ENCODE measurements at places on chromosomes 11 and 22.

DNA sequence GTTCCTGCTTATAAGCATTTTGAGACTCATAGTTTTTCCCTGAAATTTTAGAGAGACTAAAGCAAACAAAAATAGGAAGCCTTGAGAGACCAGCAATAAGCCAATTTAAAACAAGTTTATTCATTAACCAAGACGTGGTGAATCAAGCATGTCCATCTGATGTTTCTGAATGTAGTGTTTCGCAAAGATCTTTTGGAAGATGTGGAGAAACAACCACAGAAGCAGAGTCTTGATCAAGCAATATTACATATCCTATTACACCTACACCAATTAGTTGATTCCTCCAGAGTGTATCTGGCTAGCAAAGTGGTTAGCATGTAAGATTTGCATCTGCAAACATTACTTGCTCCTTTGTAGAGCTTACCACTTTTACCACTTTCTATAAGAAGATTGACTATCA lies at the start of gene OVCH2:
Gene OVCH2 (minus strand): TSS at position 101 of the 400 bp plus-strand sequence. CDS start 83 bp downstream, at position 18.
- DNase-seq: no peak

GRCh38 chr11:59222464-59223060 lies 9.8 kb upstream of the MPEG1 start:
- DNase-seq: no peak

DNA sequence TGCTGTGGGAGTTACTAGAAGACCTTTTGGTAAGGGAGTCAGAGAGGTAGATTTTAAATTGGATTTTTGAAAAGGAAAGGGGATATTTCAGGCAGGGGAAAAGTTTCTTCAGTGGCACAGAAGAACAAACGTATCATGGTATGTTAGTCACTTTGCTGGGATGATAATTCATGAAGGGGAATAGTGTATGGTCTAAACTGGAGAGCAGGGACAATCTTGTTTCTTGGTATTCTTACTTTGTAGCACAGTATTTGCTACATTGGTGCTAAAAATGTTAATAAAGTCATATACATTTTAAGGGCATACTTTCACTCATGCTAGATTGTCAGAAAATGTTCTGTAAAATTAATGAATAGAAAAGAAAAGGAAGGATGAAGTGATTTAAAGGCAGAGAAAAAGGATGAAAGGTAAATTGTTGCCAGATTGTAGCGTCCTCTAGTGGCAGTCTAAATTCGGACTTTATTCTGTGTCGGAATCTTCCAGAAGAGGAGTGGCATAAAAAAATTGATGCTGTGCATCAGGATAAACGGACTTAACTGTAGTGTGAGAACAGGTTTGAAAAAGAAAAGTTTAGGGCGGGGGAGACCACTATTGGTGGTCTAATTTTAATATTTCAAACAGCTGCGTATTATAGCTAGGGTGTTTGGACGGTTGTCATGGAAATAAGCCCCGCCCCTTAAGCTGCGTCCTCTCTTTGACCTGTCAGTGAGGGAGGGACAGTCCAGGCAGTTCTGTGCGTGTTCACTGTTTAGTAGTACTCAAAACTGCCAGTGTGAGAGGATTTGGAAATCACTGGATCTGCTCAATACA lies at the start of gene BCO2:
Gene BCO2 (plus strand): TSS at position 724 of the 810 bp plus-strand sequence. CDS start 90 bp downstream, outside the sequence.
- peak; percentile 76 for DNase-seq

GRCh38 chr11:96246718-96247552 lies 96.1 kb downstream of the MAML2 start:
- peak; percentile 64 for DNase-seq

GRCh38 chr11:23079382-23079813 lies 219.1 kb upstream of the CCDC179 start:
- DNase-seq: no peak

DNA sequence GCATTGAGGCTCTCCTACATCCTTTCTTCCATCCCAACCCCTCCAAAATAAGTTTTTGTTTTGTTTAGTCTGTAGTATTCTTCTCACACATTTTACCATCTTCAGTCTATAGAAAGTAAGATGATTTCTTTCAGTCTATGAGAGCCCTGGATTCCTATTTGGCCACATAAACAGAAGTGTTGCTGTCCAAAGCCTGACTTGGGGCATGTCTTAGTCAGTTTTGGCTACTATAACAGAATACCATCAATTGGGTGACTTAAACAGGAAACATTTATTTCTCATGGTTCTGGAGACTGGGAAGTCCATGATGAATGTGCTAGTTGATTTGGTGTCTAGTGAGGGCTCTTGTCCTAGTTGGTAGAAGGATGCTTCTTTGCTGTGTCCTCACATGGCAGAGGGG lies 146.8 kb upstream of the DDI1 start:
- no peak for DNase-seq

DNA sequence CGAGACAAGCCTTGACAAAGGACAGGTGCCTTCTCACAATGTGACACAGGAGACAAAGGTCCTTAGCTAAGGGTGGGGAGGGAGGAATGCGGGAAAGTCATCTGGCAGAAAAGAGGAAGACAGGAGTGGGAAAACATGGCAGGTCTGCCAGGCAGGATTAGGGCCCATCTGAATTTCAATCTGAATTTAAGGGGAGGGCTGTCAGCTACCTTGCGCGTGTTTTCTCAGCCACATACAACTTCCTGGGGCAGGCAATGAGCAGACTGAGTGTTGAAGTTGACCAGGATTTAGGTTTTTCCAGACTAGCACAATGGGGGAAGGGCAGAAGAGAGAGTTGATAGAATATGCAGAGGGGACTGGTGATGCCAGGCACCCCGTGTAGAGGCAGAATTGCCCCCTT lies 66.7 kb upstream of the LARGE1 start:
- no peak for DNase-seq

- DNase-seq: no peak
These were observed 35.1 kb downstream of the FBLN1 start for GRCh38 chr22:45537734-45538181.

DNA sequence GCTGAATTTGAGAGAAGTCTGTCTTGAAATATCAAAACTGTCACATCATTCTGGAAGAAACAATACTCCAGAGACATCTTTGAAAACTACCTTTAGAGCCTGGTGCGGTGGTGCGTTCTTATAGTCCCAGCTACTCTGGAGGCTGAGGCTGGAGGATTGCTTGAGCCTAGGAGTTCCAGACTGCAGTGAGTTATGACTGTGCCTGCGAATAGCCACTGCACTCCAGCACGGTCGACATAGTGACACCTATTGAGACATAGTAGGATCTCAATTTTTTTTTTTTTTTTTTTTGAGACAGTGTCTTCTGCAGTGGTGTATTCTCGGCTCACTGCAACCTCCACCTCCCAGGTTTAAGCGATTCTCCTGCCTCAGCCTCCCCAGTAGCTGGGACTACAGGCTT lies 11.5 kb upstream of the AIFM3 start:
- DNase-seq: no peak

GRCh38 chr22:19716041-19716828 lies 1.9 kb downstream of the SEPTIN5 start:
- no peak for DNase-seq

DNA sequence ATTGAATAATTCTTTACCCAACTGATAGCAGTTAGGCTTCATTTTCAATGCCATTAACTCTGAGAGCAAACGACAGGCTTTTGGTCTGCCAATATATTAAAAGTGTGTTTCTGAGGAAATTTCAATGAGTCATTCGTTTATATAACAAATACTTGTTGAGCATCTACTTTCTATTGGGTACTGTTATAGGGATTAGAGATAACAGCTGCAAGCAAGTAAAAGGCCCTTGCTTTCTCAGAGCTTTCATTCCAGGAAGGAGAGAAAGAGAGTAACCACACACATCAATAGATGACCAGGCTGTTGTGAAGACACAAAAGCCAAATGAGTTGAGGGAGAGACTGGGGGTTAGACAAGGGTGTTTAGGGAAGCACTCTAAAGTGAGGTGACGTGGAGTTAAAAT lies 35.7 kb downstream of the CD44 start:
- DNase-seq: peak; percentile 73

DNA sequence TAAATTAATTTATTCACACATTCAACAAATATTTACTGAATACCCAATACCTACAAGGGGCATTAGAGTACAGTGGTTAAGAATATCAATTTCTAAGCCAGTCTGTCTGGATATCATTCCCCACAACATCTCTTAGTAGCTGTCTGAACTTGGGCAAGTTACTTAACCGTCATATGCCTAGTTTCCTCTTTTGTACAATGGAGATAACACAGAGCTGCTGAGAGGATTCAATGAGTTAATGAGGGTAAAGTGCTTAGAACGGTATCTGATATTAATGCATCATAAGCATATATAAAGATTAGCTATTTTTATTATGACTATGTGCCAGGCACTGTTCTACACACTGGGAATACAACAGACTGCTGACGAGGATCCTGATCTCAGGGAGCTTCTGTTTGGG lies 116.4 kb downstream of the APOL5 start:
- no peak for DNase-seq

- no peak for DNase-seq
These were observed 692 bp upstream of the MOB2 start for GRCh38 chr11:1487091-1487850.

- DNase-seq: no peak
These were observed 70.8 kb downstream of the RAB38 start for GRCh38 chr11:88104408-88104807.

GRCh38 chr22:31728857-31729256 lies 21.1 kb downstream of the PRR14L start:
- DNase-seq: no peak

DNA sequence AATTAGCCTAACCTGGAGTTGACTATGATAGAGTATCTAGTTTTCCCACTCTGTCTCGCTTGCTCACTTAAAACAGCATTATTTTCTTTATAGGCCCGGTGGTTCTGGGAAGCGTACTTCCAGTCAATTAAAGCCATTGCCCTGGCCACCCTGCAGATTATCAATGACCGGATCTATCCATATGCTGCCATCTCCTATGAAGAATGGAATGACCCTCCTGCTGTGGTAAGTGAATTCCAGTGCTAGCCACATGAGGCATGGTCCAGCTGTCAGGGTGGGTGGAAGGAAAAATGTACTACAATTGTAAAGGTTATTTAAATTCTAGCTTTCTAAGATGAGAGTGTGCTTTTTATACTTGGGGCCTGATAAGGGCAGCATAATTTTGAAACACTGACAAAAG lies 76.0 kb downstream of the EXT2 start:
- DNase-seq: no peak

- DNase-seq: no peak
These were observed 431.4 kb upstream of the CCDC90B start for GRCh38 chr11:83717537-83717936.

GRCh38 chr11:102760344-102761035 lies 19.9 kb downstream of the MMP10 start:
- peak; percentile 59 for DNase-seq

GRCh38 chr11:64564947-64565889 lies 25.8 kb upstream of the SLC22A12 start:
- no peak for DNase-seq

GRCh38 chr22:42780070-42780540 lies 59.4 kb upstream of the A4GALT start:
- peak; percentile 51 for DNase-seq

GRCh38 chr22:46587061-46587460 lies 33.1 kb upstream of the GRAMD4 start:
- DNase-seq: no peak

- no peak for DNase-seq
These were observed 22.9 kb downstream of the AMBRA1 start for GRCh38 chr11:46570790-46571398.

DNA sequence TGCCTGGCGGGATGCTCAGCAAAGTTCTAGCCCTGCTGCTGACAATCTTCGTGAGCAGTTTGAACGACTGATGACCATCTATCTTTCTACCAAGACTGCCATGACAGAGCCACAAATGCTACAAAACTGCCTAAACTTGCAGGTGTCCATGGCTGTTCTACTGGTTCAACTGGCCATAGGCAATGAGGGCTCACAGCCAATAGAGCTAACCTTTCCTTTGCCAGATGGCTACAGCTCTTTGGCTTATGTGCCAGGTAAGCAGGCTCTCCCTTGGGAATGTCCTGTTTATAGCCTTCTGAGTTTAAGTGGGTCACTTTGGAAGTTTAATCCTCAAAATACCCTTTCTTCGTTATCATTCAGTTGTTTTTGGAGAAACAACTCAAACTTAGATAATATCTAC lies 20.1 kb downstream of the UBE4A start:
- DNase-seq: no peak

GRCh38 chr11:14081581-14082231 lies 119.2 kb downstream of the SPON1 start:
- DNase-seq: no peak

DNA sequence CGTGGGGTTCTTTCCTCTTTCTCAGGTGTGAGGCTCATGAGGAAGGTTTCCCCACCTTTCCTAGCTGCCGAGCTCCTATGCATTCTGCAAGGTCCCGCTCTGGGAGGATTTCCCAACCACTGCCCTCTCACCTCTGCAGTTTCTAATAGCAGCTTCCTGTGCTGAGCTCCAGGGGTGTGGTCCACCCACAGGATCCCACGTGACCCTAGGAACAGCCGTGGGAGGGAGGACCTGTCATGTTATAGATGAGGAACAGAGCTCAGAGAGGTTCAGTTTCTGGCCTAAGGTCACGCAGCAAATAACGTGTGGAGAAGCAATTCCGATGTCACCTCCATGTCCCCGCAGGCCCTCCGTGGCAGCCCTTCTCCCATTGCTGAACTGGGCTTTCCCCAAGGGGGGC lies 38.5 kb downstream of the FLRT1 start:
- DNase-seq: no peak

- DNase-seq: no peak
These were observed 272.5 kb downstream of the SBF2 start for GRCh38 chr11:10021563-10021962.

DNA sequence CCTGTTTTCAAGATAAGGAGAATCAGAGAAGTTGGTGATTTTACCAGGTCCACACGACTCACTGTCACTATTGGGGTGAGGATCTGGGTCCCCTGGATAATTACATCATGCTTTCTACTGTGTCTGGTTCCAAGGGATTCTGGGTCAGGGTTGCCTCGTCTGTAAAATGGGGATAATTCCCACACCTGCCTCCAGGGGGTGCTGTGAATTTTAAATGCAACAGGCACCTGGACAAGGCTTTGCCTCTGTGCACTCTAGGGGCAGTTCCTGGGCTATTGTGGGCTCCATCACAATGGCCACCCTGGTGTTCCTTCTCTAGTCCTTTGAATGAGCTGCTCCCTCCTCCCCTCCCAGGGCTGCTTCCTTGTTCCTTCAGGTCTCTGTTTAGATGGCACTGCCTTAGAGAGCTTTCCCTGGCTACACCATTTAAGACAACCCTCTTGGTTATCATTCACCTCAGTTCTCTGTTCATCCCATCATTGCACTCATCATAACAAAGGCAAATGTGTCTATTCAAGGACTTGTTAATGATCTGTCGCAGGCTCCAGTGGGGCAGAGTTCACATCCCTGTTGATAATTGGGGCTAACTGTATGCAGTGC lies 178.6 kb downstream of the MIAT start:
- DNase-seq: no peak

- no peak for DNase-seq
These were observed 5.3 kb downstream of the NLRP6 start for GRCh38 chr11:283405-284104.

GRCh38 chr11:126800009-126800408 lies 200.6 kb downstream of the KIRREL3 start:
- DNase-seq: no peak

GRCh38 chr22:32880061-32880460 lies 78.6 kb downstream of the TIMP3 start:
- DNase-seq: no peak

GRCh38 chr11:33723238-33723881 lies 12.9 kb downstream of the CD59 start:
- DNase-seq: peak; percentile 72

Data from PC-9 (cell line).